Hematopoietic multipotent progenitor cell treated with erythropoietin and hydrocortisone succinate and interleukin-3 and kit ligand, for 6 days (in vitro differentiated cells): ENCODE measurements at places on chromosomes 2 and 18.

DNA sequence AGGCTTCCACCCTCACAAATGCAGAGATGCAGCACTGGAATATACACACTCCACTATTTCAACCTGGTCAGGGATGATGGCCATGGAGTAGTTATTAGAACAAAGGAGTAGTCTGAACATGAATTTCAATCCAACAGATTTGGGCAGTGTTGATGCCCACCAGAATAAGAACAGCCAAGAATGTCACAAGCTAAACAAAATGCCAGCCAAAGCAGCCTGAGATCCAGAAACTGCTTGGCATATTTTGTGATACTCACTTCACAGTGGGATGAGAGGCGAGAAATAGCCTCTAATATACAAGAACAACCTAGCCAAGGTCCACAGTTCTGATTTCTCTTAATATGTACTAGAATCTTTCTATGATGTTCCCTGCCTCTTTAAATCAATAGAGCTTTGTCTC, 58.6 kb upstream of the KLF7 start:
- DNase-seq = no peak

DNA sequence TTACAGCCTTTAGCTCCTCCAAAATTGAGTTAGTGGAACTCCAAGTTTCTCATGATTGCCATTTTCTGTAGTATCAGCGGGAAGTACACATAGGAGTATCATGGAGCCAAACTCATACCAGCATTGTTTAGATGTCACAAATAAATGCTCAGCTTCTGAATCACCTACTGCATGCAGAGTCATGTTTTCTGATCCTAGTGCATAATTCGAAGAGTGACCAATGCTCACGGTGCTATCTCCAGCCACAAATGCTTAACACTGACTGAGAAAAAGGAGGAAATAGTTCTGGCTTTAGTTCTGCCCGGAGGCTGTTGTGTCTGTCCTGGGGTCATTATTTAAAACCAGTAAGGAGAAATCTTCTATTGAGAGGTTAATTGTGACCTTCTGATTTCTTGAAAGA, 45.4 kb upstream of the LRATD1 start:
- no peak for DNase-seq

DNA sequence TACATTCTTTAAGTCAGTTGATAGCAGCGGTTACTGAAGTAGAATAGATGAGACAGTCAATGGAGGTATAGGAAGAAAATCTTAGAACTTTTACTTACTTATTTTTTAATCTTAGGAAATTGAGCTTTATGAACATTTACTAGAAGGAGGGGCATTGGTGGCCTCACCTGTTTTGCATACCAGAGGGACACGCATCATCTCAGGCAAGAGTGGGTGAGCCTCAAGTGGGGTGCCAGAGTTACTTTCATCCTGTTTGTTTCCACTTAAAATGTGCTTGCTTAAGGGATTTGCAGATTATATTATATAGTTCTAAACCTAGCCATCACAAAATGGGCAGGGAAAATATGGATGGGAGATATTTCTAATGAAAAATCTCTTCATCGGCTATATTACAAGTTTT, 61.6 kb downstream of the WDR7 start:
- DNase-seq = no peak

DNA sequence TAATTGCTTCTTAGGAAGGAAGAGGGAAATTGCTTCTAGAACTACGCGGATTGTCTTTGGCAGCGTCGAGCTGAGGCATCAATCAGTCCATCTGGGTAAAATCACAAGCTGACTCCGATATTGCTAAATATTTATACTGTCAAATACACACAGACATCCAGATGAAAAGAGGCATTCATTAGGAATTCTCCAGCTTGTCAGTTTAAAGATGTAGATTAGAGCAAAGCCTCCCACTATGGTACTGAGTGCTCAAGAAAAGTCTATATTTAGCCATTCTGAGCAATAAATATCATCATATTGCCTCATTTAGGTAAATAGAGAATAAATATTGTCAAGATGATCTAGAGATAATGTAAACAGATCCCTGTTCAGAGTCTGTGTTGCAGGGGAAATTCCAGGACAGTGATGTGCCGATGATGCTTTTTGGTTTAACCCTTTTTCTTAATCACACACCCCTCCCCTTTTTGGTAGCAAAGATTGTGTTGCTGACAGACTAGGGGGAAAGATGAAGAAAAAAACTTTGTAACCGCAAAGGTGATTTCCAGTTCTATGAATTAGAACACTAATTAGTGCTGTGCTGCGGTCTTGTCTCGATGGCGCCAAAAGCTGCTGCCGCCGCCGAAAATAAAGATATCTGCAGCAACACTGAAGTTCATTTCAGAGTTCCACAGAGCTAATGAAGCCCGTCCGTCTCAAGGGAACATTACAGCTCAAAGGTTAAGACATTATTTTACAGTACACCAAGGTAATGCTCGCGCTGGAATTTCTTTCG, 171.8 kb downstream of the PTGR3 start:
- DNase-seq = no peak

DNA sequence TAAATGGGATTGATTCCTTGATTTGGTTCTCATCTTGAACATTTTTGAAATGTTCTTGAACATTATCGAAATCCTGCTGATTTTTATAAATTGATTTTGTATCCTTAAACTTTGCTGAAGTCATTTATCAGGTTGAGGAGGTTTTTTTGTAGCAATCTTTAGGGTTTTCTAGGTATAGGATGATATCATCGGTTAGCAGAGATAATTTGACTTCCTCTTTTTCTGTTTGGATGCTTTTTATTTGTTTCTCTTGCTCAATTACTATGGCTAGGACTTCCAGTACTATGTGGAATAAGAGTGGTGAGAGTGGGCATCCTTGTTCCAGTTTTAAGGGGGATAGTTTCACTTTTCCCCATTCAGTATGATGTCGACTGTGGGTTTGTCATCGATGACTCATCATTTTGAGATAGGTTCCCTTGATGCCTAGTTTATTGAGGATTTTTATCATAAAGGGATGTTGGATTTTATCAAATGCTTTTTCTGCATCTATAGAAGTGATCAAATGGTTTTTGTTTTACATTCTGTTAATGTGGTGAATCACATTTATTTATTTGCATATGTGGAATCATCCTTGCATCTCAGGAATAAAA, 201.5 kb upstream of the ZSWIM2 start:
- peak; percentile 4 for DNase-seq

DNA sequence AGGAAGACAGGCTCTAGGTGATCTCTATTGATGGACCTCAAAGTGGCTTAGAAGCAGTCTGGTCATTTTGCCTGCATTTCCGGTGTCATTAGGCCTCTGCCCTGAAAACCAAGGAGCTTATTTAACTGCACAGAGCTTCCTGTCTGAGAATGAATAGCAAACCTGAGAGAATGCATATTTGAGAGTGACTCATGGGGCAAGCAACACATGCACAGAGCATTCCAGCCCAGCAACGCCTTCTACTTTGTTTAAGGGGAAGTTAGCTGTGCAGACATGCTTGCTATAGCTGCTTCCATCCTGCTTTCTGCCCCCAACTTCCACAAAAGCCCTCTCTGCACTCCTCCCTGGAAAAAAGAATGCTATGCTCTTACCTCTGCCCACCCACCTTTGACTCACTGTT, 232.8 kb downstream of the GRB14 start:
- peak; percentile 1 for DNase-seq

GRCh38 chr2:157271590-157272203, 14.2 kb downstream of the GALNT5 start:
- DNase-seq = no peak

DNA sequence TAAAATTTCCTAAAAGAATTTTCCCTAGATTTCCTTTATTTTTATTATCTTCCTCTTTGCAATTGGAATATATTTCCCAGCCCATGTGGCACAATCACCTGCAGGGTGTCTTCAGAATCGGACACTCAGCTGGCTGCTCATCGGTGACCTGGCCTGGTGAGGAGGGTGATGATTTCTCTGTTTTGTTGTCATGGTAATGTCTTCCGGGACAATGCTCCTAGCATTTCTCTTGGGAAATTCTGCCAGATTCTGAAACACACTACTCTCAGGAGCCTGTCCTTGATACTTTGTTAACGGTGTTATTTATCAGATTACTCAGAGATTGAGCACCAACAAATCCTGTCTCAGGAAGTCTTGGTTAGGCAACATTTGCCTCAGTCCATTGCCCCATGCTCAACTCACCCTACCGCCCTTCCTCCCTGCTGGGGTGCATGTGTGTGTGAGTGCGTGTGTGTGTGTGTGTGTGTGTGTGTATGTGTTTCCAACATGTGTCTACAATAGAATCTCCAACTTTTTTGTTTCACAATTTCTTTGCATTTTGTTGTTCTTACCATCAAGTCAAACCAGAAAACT, 70.3 kb downstream of the MYT1L start:
- DNase-seq = no peak

- DNase-seq = no peak
Observed at GRCh38 chr2:61175036-61175435, 13.0 kb downstream of the C2orf74 start.

- no peak for DNase-seq
Observed at GRCh38 chr2:128646091-128646490, 327.4 kb upstream of the HS6ST1 start.

- no peak for DNase-seq
Observed at GRCh38 chr2:127574656-127575055, 39.2 kb downstream of the MYO7B start.

DNA sequence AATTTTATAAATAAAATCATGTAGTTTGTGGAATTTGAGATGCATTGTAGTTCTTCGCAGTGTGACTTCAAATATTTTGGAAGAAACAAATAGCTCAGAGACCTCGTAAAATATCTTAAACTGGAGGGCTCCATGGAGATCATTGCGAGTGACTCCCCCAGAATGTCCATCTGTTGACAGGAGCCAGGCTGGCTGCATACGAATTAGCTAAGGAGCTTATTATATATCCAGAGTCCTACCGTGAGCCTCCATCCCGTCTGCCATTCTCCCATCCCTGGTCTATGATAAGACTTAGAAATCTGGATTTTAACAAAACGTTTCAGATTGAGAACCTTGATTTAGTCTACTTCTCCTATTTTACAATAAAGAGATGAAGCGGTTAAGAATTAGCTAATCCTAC, 80.2 kb downstream of the MSH2 start:
- DNase-seq = no peak

DNA sequence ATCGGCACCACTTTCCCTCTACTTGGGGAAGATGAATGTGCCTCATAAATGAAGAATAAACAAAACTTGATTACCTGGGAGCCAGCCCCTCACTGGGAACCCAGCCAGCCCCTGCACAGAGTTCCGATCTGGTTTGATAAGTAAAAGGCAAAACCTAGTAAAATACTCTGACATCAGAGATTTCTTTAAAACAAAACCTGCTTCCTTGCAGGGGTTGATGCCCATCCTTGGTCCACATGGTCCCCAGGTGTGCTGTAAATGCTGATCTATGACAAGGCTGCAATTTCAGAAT, 218.8 kb upstream of the APCDD1 start:
- DNase-seq = no peak

DNA sequence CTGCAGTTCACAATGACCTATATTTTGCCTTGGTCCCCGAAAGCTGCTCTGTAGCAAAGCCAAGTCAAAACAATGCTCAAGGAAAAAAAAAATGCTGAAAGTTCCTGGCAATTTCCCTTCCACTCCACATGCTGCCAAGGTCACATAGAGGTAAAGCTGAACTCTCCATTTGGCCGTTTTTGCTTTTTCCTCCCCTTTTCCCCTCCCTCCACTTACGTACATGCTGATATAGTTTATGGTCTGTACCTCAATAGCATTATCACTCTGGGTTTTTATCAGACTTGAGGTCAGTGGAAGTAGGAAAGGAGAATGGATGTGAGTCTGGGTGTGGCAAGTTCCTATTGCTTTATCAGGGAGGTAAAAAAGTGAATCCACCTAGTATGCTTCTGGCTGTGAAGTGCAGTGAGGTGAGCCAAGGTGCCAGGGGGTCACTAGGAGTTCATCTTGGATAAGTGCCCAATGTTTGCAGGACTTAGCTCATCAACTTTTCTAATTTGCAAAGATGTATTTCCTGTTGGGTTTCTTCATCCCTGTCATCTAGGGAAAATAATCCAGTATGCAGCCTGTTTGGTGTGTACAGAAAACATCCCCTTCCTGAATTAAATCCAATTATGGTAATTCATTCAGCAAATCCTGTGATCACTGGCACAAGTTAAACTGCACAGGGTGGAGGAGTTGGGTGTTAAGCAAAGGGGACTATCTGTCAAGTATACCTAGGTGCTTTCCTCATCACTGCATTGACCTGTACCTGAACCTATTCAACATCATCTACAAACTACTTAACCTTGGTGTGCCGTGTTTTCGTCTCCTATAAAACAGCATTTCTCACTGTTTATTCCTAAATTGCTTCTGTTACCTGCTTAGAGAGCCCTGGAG, 124.3 kb upstream of the CYP26B1 start:
- DNase-seq = no peak

DNA sequence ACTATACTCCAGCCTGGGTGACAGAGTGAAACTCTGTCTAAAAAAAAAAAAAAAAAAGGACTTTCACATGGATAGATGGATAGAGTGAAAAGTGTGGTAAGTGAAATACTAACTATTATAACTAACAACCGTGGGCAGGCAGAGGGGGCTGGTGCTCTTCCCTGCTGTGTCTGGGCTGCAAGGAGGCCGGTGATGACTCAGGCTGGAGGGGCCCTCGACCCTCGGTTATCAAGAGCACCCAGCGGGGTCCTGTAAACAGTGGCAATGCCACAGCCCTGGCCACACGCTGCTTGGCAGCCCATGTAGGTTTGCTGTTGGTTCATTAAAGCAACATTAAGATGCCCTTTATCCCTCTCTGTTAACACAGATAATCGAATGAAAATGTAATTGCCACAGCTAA, 184.8 kb upstream of the RAB12 start:
- DNase-seq = no peak
